CD4-positive, alpha-beta T cell treated with Interleukin-4 for 1 hour (primary cell): ENCODE measurements at places on chromosomes 7 and 10.

DNA sequence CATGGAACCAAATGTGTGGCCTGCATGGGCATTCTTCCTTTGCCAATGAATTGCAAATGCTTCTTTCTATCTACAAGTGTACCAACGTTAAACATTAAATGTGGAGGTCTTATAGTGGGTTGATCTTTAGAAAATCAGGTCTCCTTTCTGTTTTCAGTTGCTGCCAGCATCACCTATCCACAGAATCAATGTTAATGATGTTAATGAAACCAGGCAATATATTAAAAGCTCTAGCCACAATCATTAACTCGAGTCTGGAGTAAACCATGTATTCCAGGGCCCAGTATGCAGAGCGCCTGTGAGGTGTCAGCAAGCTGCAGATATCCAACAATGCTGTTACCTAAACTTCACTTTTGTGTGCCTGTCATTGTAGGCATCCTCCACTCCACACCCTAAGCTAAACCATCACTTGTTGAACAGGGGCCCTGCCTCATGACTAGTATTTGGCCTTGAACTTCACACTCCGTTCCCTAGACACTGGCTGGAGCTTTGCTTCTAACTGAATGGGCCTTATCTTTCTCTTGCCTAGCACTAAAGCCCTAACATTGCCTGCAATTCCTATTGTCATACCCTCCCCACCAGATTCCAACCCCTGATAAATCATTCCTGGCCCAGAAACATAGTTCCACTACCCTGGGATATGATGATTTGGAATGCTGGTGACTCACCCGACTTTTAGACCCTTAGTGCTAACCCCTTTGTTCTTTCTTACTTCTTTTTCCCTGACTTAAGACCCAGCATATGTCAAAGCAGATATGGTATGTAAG is 24.3 kb upstream of the ITGB8 start:
- no peak for DNase-seq

DNA sequence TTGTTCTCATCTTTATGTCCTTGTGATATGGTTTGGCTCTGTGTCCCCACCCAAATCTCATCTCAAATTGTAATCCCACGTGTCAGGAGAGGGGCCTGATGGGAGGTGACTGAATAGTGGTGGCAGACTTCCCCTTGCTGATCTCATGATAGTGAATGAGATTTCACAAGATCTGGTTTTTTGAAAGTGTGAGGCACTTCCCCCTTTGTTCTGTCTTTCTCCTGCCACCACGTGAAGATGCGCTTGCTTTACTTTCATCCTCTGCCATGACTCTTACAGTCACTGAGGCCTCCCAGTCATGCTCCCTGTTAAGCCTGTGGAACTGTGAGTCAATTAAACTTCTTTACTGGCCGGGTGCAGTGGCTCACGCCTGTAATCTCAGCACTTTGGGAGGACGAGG is 161.0 kb downstream of the HERPUD2 start:
- no peak for DNase-seq

DNA sequence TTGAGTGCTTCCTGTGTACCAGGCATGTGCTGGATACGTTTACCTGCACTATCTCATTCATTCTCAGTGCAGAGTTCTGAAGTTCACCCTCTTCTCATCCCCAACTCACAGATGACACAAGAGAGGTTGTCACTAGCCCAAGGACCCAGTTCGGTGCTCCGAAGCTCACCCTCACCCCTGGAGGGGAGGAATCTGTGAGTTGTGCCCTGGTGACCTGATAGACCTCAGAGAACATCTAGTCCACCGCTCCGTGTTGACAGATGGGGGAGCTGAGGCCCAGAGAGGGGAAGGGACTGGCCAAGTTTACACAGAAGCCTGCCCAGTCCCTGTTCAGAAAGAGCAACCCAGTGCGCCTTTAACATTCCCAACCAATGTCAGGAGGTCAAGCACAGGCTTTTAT is 44.8 kb upstream of the EMX2 start:
- no peak for DNase-seq

- no peak for DNase-seq
Observed at GRCh38 chr7:114718861-114719260, 203.0 kb upstream of the MDFIC start.

DNA sequence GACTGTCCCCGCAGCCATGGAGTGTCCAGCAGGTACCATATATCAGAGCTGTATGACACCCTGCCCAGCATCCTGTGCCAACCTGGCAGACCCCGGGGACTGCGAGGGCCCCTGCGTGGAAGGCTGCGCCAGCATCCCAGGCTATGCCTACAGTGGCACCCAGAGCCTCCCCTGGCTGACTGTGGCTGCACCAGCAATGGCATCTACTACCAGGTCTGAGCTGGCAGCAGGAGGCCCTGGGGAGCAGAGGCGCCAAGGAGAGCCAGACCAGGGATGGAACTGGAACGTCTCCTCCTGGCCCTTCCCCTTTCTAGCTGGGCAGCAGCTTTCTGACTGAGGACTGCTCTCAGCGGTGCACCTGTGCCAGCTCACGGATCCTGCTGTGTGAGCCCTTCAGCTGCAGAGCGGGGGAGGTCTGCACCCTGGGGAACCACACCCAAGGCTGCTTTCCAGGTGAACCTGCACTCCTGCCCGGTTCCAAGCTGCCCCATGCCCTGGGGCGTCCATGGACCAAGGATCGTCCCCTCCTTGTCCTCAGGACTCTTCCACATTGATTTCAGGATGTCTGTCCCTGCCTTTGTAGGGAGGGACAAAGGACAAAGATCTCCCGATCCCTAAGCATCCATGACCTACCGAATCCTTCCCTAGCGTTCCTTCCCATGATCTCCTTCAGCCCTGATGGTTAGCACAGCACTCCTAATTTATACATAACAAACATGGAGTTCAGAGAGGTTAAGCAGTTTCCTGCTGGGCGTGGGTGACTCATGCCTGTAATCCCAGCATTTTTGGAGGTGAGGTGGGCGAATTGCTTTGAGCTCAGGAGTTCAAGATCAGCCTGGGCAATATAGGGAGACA is 33.3 kb downstream of the EPHB4 start:
- no peak for DNase-seq

DNA sequence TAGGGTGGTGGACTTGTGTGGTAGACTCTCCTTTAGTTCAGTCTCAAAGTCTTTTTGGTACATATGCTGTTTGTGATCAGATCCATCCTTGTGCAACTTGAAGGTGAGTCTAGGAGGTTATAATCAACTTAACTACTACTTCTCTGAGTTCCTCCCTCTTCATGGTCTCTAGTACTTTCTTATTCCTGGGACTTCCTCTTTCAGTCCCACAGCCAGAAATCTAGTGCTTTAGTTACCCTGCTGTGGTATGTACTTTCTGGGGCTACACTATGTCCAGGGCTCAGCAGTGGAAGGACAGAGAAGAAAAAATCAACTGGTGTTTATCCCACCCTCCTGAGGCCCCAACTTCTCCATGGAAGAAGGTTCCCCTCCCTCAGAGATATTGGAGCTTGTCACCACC is 19.4 kb upstream of the ATAD1 start:
- no peak for DNase-seq

GRCh38 chr7:5607951-5608656 is 173.4 kb downstream of the RNF216 start:
- no peak for DNase-seq

DNA sequence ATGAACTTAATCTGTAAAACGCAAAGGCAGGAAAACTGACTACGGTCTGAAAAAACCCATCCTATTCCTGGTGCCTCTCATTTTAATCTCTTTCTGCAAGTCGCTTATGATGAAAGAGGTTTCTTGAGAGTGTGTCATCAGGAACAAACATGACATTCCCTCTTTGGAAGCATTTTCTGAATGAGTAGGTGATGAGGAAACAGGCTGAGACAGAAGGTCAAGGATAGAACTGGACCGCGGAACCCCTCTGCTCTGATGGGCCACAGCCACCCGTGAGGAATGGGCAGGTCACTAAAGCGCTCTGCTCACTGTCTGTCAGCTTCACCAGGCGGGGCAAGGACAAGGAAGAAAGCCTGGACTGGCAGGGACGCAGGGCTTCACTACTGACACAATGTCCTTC is 28.6 kb downstream of the BEND7 start:
- DNase-seq = no peak

- no peak for DNase-seq
Observed at GRCh38 chr10:43371418-43371817, at the start of gene FXYD4. TSS of gene FXYD4 (plus strand) at chr10:43371636. CDS start at chr10:43373747, 2,111 bp downstream.

- no peak for DNase-seq
Observed at GRCh38 chr10:35328404-35329037, 7.8 kb upstream of the CCNY start.

DNA sequence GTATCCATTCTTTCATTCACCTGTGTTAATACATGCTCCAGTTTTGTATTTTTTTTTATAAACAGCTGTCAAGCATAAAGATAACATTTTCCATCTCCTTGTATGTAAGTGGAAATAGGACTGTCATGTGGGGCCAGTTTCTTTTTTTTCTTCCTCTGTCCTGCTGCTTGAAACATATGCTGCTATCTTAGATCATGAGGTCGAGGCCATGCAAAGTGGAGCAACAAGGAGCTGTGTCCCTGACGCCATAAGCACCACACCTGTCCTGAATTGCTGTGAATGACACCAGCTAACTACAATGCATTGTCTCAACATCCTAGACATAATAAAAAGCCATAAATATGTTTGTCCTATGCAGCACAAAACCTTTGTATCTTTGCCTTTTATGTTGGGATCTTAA is 37.7 kb upstream of the SLC26A4 start:
- no peak for DNase-seq

- DNase-seq = no peak
Observed at GRCh38 chr10:122461729-122462532, 578 bp downstream of the HTRA1 start.

- DNase-seq = peak; percentile 10
Observed at GRCh38 chr7:130695840-130696239, 9.5 kb upstream of the TSGA13 start.

DNA sequence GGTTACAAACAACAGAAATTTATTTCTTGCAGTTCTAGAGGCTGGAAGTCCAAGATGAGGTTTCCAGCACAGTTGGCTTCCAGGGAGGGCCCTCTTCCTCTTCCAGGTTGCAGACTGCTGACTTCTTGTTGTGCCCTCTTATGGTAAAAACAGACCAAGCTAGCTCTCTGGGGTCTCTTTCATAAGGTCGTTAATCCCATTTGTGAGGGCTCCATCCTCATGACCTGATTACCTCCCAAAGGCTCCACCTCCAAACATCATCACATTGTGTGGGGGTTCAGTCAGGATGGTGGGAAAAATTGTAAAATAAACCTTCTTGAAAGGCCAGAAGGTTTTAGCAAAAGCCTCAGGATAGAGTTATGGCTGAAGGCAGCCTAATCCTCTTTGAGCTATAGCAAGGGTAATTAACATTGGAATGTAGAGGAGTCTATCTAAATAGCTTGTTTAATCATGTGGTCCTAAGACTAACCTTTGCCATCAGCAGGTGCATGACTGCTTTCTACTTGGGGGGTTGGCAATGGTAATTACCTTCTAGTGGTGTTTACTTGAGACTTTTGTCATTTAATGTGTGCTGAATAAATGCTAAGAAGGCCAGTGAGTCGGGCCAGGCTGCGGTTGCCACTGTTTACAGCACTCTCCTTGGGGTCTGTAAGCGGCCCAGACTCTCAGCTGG is 80.8 kb downstream of the PPP1R17 start:
- no peak for DNase-seq

GRCh38 chr10:95336702-95337101 is 45.9 kb upstream of the PDLIM1 start:
- no peak for DNase-seq

DNA sequence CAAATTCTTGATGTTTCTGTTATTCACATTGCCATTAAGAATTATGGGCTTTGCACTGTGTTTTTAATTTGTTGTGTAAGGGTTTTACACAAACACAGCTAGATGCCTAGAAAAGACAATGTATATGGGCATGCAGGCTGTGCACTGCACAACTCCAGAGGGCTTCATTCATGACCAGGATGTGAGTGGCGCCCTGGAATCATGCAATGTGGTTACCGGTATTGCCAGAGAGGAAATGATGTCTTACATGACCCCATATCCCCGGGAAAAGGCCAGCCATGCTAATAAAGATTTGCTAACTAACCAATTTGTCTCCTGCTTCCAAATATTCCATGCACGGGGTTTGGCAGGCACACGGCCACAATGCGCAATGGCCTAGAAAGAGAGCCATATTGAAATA is 16.9 kb downstream of the KCNMA1 start:
- no peak for DNase-seq

DNA sequence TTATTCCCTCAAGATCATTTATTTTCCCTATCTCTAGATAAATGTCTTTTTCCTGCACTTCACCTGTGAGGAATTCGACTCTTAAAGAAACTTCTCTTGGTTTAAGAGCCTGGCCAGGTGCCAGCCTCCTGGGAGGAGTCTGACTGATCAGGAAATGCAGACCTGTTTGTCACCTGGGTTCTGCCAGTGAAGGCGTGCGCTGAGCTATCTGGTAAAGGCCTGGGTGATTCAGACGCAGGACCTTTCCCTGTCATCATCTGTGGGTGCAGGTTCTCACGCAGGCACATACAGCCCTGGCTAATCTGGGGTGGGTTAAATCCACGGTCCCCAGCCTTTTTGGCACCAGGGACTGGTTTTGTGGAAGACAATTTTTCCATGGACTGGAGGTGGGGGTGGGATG is 65.3 kb upstream of the AQP1 start:
- no peak for DNase-seq

- DNase-seq = no peak
Observed at GRCh38 chr10:101114646-101115045, 16.5 kb upstream of the TLX1 start.

DNA sequence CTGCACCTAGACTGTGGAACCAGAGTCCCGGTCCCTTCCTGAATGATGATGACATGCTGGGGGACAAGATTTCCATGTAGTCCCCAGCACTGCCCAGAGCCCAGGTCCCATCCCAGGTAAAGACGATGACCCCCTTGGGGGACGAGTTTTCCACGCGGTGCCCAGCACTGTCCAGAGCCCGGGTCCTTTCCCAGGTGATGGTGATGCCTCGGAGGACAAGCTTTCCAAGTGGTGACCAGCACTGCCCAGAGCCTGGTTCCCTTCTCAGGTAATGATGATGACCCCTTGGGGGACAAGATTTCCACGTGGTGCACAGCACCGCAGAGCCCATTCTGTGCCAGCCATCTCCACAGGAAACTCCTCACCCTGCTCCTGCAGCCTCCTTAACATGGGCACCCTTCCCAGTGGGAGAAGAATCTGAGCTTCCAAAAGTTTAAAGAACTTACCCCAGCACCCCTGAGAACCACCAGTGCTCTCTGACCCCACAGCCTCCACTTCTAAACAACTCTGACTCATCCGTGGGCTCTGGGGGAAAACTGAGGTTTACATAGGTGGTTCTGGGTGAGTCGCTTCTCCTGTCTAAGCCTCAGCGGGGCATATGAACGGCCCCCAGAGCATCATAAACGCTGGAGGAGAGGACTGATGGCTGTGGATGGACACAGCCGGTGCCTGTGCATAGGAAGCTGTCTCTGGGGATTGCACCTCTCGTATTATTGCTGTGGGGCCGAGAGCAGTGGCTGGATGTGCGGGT is 233.2 kb downstream of the TCERG1L start:
- DNase-seq = no peak
